NCI-H1436 treated with DMSO at 0.1 percent for 48 hours (cell line): ENCODE measurements at places on chromosomes 5 and 9.

DNA sequence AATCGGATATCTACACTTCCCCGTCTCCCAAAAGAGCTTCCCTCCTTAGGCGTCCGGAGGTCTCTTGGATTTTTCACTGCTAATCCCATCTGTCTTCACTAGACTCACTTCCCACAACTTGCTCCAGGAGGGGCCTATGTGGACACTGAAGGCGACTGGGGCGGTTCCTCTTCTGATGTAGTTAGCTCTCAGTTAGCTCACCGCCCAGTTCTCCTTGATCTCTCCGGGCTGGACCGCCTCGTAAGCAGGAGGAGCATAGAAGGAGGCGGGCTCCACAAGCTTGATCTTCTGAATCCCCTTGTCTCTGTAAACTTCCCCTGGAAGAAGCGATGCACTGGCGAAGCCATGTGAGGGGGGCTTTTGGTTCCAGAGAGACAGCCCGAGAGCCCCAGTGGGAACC is 112.0 kb upstream of the SELENOP start:
- DNase-seq = no peak

GRCh38 chr5:93589152-93589828 is 6.3 kb downstream of the NR2F1 start:
- DNase-seq = no peak

DNA sequence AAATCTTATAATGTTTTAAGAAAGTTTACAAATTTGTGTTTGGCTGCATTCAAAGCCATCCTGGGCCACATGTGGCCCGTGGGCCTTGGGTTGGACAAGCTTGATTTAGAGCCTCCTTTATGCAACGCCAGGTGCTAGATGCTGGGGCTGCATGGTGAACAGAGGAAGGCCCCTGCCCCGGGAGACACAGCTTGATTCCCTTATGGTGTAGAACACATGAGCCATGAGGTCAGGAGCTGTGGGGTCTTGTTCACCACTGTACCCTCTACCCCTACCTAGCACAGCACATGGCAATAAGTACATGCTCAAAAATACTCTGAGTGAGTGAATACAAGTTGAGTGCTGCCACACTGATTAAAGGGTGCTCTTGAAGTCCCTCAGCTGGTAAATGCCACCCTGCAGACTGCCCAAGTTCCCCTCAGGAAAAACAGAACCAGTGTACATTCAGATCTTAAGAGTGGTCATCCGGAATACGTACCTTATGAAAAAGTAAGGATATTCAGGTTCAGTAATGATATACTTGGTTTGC is 71.9 kb downstream of the ARRDC3 start:
- no peak for DNase-seq

DNA sequence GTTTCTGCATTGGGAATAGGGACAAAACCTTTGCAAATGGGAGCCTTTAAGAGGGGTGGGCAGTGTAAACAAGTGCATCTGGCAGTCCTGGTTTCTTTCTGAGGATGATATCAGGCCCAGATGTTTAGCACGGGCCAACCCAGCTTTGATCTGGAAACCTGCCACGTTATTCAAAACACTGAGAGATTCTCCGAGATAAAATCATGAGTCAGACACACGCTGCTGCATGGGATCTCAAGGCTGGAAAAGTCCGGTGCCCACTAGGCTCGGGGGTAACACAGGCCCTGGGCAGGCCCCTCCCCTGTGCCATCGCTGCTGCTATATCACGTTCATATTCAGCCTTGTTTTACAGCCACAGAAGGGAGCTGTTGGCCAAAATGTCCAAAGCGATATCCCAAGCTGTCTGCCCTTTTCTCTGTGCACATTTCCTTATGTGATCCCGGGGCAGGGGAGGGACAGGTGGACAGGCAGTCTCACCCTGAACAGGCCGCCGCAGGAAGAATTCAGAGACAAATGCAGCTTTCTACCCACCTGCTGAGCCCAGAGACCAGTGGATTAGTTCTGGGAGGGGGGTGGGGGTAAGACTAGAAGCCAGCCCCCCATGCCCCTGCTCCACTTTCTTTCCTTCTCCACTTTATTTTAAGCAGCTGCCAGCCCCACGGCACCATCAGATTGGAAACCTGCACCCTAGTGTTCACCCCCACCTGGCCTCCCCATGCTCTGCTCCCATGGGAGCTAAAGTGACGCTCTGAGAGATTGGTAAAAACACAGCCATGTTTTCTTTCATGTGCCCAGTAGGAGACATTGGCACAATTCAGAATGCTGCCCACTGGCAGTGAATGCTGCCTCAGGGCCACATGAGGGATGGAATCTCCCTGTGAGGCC is 63.1 kb downstream of the TMOD1 start:
- no peak for DNase-seq

DNA sequence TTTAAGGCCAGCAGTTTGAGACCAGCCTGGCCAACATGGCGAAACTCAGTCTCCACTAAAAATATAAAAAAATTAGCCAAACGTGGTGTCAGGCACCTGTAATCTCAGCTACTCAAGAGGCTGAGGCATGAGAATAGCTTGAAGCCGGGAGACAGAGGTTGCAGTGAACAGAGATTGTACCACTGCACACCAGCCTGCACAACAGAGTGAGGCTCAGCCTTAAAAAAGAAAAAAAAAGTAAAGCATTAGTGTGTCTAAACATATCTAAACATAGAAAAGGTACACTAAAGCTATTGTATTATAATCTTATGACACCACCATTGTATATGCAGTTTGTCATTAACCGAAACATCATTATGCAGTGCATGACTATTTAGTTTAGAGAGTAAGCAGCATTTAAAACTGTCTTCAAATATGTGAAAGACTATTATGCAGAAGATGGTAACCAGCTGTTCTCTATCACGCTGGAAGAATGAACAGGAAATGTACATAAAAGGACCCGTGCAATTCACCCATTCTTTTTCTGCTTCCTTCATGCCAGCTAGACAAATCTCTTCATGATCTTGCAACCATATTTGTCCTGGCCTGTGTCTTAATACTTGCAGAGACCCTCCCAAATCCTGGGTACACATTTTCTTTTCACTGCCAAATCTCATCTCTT is 58.6 kb downstream of the ITGA1 start:
- no peak for DNase-seq

GRCh38 chr9:89493671-89494070 is 4.2 kb downstream of the SEMA4D start:
- no peak for DNase-seq

GRCh38 chr9:126703866-126704156 is 90.1 kb downstream of the LMX1B start:
- no peak for DNase-seq

DNA sequence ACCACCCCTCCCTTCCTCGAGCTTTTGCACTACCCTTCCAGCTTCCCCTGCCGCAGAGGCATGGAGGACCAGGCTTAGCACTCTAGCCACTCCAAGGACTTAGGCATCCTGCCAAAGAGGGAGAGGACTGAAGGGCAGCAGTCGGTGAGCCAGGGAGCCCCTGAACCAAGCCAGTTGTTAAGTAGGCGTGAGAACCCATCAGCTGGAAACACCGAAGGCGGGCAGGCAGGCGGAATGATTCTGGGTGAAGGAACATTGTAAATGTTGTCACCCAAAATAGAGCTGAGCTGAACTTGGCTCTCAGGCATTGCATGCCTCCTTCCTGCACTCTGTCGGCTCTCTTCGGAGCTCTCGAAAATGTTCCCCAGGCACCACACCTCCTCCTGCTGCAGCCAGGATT is 42.8 kb downstream of the NRG2 start:
- DNase-seq = no peak

- DNase-seq = no peak
These were observed 13.6 kb upstream of the ADAMTS12 start for GRCh38 chr5:33905381-33905780.

DNA sequence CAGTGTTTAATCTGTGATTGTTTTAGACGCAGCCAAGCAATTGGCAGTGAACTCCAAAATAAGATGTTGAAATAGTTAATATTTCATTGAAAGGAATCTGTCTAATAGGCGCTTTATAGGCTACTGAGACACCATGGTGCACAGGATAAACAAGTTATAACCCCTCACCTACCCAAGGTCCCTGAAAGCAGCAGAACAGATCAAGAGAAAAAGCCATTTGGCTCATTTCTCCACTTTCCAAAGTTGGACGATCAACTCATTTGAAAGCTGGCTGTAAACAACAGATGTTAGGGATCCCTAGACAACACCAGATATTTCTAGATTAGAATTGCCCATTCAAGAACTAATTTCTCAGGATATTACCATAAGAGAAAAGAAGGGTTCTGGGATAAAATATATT is 4.9 kb downstream of the PUM3 start:
- DNase-seq = no peak

GRCh38 chr5:88813244-88813643 is 69.7 kb downstream of the MEF2C start:
- DNase-seq = no peak

DNA sequence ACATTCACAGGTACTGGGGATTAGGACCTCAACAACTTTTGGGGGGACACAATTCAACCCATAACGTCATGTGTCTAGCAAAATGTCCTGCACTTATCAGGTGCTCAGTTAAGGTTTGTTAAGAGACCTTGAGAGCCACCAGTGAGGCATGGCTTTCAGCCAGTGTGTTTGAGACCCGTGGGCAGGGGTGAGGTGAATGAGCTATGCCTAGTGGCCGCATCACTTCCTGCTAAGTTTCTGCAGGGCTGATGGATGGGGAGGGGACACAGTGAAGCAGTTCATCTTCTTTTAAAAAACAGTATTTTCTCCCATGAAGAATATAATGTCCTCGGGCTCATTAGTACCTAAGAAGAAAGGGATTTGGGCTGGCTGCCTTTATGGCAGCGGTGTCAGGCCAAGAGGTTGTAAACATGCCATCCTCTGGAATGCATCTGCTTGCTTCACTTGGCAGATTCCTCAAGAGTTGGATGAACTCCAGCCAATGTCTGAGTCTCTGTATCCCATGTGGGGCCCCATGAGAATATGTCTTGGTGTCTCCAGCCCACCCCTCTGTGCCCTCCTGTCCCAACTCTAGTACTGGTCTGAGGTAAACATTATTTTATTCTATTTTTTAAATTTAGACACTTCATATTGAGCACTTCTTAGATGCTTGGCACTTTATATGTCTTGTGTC is 282.2 kb downstream of the CWC27 start:
- no peak for DNase-seq

DNA sequence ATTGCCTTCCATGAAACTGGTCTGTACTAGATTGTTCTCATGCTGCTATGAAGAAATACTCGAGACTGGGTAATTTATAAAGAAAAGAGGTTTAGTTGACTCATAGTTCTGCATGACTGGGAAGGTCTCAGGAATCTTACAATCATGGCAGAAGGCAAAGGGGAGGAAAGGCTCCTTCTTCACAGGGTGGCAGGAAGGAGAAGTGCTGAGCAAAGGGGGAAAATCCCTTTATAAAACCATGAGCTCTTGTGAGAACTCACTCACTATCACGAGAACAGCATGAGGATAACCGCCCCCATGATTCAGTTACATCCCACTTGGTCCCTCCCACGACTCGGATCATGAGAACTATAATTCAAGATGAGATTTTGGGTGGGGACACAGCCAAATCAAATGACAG is 163.2 kb downstream of the RFK start:
- no peak for DNase-seq

DNA sequence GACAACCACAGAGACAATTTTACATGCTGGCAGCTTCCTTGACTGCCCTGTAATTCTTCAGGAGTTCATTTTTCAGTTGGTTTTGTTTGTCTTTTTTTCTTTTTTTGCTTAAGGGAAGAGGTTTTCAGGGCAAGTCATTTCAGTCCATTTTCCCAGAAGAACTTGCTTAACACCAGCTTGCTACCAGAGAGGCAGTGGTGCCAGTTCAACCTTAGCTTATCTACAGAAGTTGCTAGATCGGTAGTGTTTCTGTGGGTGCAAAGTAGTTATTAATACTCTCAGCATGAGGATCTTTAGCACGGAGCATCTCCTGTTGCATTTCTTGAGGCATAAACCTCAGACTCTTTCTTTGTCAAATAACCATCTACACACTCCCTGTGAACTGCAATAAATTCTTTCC is 1.1 kb downstream of the SPEF2 start:
- no peak for DNase-seq

GRCh38 chr9:92740009-92740408 is 24.6 kb downstream of the BICD2 start:
- no peak for DNase-seq
